ENCODE measurements at places on chromosomes 7 and 10.
A peak's percentile ranks its signal among the peaks of the same experiment; 100 is the strongest.

DNA sequence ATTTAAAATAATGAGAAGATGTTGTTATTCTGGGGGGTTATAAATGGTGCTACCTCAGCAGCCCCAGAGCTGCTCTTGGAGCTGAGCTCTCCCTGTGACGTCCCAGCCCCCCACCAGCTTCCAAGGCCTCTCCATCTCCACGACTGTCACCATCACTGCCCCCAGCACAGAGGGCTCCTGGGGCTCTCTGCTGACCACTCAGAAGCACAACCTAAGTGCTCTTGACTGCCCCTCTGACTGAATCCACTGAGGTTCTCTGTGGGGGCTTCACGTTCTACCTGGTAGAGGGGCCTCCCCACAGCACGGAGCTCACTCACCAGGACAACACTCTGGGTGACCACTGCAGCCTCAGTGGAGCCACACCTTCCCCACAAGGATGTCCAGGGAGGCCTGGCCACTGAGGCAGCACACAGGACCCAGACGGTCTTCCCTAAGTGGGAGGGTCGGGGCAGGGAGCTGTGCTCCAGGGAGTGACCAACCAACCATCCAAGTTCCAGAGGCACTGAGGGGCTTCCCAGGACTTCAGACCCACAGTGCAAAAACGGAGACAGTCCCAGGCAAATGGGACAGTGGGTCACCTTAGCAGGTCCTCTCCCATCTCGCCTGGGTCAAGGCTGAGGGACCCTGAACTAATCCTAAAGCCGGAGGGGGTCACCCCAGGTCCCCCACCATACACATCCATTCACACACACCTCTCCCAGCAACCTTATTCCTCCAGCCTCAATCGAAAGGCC, 121.0 kb upstream of the PPP2R2D start:
- DNase-seq: no peak

DNA sequence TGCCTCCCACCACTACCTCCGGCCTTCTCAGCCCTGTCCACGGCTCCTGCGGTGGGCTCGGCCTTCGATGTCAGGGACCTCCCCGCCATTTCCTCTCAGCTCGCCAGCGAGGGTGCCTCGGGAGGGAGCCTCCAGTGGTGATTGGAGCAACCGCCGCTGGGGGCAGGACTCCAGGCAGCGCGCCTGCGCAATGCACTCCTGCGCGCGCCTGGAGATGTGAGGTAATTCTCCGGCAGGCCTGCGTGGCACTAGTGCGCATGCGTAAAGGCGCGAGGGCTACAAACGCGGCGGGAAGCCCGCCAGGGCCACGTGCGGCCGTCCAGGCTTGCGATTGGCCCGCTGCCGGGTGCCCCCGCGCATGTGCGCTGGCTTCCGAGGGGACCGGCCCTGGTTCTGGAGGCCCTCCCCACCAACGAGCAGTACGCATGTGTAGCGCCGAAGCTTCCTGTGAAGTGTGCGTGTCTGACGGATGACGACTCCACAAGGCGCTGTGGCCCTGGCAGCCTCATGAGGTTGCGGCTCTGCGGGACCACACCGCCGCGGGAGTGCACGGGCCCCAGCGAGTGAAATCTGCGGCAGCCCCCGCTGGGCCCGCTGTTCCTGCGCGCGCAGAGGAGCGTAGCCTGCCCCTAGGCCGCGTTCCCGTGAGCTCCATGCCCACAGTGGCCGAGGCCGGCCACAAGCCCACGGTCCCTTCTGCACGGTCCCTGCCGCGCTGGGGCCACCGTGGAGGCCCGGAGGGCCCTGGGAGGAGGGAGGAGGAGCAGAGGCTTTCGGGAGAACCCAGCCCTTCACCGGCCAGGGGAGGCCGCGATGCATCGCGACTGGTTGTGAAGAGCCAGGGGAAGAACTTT, at the start of gene SYCE1:
SYCE1 (minus strand) TSS at position 143 of the 854 bp plus-strand sequence; CDS start at position 89, 54 bp downstream.
- peak; percentile 40 for DNase-seq

DNA sequence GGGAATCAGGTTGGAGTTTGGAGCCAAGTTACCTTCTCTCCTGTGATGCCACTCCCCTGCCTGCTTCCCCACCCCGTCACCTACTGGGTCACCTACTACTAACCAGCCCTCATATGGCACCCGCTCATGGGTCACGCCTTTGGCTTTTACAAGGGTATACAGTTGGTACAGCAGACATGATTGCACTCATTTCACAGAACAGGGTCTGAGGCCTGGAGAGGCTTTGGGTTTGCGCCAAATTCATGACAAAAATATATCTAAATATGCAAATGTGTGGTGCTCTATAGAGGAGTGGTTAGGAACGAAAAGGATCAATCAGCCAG, 10.7 kb downstream of the CRYGN start:
- no peak for DNase-seq

- DNase-seq: no peak
Observed at GRCh38 chr10:99337311-99337811, 8.2 kb downstream of the CNNM1 start.

- no peak for DNase-seq
Observed at GRCh38 chr10:10685566-10685965, 332.1 kb upstream of the CELF2 start.

DNA sequence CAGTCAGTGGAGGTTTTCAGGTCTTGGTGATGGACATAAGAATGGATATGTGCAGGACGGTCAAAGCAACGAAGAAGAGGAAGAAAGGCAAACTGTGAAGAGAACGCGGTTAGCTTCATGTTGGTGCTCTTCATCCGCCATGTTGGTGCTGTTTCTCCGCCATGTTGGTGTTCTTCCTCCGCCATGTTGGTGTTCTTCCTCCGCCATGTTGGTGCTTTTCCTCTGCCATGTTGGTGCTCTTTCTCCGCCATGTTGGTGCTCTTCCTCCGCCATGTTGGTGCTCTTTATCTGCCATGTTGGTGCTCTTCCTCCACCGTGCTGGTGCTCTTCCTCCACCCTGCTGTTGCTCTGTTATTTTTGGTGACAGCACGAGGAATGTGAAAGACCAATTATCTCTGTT, 95.4 kb downstream of the DOCK1 start:
- no peak for DNase-seq

DNA sequence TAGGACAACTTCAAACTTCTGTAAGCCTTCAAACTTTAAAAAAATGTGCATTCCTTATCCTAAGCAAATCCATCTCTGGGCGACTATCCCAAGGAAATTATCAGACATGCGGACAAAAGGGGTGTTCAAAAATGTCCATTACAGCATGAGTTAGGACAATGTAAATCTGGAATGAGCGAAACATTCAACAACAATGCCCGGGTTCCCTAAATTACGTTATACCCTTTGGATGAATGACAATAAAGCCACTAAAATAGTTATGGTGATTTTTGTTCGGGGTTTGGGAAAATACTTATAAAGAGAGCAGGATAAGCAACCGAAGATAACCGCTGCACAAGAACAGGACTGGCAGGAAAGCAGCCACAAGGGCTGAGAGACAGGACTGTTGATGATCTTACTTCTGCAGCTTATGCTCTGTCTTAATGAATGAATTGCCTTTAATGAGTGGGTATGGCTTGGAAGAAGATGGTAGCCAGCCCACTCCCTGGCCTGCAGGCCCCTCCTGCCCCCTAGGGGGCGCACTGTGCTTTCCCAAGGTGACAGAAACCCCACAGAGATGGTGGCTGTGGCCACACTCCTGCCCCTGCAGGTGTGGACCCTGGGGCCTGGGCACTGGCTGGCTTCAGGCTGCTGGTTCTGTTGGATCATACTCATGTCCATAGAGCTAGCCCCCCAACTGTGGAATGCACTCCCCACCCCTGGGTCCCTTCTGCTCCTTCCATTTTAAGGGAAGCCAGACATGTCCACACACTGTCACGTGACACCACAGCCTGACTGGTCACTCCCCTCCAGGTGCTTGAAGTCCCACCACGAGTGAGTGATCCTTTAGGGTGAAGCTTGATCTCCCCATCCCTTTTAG, 45.0 kb downstream of the ZCCHC24 start:
- peak; percentile 65 for DNase-seq

DNA sequence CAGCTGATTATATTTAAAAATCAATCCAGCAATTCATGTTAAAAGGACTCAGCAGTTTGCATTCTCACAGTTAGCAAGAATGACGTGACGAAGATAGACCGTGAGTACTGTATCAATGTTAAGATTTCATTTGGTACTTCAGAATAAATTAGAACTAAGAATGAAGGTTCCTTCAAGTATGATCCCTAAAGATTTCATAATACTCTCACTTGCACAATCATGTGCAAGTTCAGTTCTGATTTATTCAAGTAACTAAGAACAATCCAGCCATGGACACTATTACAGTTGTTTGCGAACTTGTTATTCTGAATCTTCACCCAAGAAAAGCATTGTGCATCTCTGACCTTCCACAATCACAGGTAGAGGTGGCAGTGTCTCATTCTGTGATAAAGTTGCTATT, 7.7 kb downstream of the RHEB start:
- DNase-seq: no peak

GRCh38 chr7:78684201-78684600, 769.3 kb downstream of the MAGI2 start:
- DNase-seq: no peak

DNA sequence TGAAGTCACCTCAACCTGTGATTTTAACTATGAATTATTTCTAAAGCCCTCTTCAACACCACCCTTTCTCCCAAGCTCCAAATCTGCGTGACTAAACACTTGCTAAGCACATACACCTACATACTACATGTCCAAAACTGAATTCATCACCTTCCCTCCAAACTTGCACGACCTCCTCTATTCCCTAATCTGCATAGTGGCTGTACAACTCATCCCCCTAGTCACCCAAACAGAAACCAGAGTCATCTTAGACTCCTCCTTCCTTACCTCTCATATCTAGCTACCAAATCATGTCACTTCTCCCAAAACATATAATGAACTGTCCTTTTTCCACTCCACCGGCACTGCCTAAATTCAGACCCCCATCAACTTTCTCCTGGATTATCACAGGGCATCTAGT, 16.2 kb downstream of the ARHGAP21 start:
- no peak for DNase-seq

- no peak for DNase-seq
Observed at GRCh38 chr7:24931844-24932243, 48.1 kb downstream of the OSBPL3 start.

- no peak for DNase-seq
Observed at GRCh38 chr7:12322284-12322902, 81.3 kb downstream of the VWDE start.

DNA sequence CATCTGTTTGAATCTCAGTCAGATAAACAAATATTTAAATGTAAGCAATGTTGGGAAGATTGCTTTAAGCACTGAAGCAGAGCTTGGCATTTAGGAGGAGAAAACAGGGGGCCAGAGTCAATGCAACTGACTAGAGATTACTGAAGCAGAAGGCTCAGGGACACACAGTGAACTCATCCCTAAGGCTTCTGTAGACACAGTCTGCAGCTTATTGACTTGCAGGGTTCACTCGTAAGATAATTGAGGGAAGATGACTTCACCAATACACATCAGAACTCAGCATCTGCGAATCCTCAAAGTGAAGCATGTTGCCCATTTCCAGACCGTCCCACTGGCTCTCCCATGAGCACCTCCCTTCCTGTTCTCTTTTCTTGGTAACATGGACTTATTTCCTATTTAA, 363.4 kb upstream of the PFKP start:
- no peak for DNase-seq

- no peak for DNase-seq
Observed at GRCh38 chr10:116866987-116867595, 17.8 kb downstream of the ENO4 start.

DNA sequence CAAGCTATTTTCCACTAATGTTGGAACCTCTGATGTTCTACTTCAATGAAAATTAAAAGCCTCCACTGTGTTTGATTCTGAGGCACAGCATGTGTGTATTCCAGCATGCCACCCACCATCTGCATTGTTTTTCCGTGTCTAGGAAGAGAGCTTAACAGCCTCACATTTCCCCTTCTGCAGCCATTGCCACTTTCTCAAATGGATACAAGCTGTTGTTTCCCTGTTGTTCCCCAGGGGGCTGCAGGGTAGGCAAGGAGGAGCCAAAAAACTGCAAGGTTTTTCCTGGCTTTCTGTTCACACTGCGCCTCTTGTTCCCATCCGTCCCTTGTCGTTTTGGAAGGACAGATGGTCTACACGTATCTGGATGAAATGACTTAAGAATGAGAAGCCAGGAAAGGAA, 72.3 kb upstream of the DNAJB12 start:
- no peak for DNase-seq

- DNase-seq: no peak
Observed at GRCh38 chr10:28910956-28911355, 233.6 kb downstream of the BAMBI start.

DNA sequence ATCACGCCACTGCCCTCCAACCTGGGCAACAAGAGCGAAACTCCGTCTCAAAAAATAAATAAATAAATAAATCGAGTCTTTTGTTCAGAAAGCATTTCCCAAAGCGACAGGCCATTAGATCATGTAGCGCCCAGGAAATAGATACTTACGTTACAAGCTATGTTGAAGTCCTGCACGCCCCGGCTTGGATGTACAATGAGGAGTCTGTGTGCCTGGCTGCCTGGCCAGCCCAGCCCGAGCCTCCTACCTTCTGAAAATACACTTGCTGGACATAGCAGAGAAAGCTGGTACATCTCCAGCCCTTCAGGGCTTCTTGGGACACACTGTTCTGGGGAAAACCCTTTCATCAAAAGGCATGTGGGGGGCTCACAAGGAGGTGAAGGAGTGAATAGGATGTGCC, 22.1 kb downstream of the FGFR2 start:
- no peak for DNase-seq

- no peak for DNase-seq
Observed at GRCh38 chr10:131689954-131690757, 210.7 kb upstream of the PPP2R2D start.

GRCh38 chr7:77456696-77457095, 40.5 kb upstream of the GSAP start:
- no peak for DNase-seq

- no peak for DNase-seq
Observed at GRCh38 chr7:17619196-17619818, 320.9 kb downstream of the AHR start.

DNA sequence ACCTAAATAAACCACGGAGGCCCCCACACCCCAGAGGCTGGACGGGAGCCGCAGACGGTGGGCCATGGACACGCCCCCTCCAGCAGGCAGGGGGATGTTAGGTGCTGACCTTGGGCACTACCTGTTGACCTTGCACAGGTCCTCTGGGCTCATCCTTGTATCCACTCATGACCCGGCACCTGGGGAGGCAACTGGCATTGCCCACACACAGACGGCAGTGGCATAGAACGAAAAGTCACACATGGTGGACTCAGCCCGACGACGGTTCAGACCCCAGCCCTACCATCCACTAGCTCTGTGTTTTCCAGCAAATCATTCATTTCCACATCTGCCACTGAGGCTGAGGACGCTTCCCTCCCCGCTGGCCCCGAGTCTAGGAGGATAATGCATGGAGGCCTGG, 247.7 kb upstream of the PPP2R2D start:
- DNase-seq: no peak

- DNase-seq: no peak
Observed at GRCh38 chr10:51667678-51668335, 31.6 kb downstream of the CSTF2T start.

- no peak for DNase-seq
Observed at GRCh38 chr7:102009628-102010027, 192.2 kb downstream of the CUX1 start.

GRCh38 chr10:123781956-123782500, 109.6 kb downstream of the CPXM2 start:
- no peak for DNase-seq
